Prostate gland (tissue), 2 donors: ENCODE measurements at places on chromosomes 12 and 14. TPM values are rescaled to one million over a fixed set of nuclear protein-coding genes. Genes with fewer than 3 reads are reported as not detected.

The SLC7A7 gene
- 4.6 TPM for total RNA-seq

- H3K36me3 ChIP-seq = no peaks in the 10 kb centered on the region
- no peak for DNase-seq
- no peaks in the 10 kb centered on the region for H3K27me3 ChIP-seq
- H3K4me3 ChIP-seq = no peak overlapping the region
- H3K4me1 ChIP-seq = no peaks in the 10 kb centered on the region
- no peak overlapping the region for H3K27ac ChIP-seq
Observed at GRCh38 chr12:123102366-123102765, 48.5 kb downstream of the PITPNM2 start.

DNA sequence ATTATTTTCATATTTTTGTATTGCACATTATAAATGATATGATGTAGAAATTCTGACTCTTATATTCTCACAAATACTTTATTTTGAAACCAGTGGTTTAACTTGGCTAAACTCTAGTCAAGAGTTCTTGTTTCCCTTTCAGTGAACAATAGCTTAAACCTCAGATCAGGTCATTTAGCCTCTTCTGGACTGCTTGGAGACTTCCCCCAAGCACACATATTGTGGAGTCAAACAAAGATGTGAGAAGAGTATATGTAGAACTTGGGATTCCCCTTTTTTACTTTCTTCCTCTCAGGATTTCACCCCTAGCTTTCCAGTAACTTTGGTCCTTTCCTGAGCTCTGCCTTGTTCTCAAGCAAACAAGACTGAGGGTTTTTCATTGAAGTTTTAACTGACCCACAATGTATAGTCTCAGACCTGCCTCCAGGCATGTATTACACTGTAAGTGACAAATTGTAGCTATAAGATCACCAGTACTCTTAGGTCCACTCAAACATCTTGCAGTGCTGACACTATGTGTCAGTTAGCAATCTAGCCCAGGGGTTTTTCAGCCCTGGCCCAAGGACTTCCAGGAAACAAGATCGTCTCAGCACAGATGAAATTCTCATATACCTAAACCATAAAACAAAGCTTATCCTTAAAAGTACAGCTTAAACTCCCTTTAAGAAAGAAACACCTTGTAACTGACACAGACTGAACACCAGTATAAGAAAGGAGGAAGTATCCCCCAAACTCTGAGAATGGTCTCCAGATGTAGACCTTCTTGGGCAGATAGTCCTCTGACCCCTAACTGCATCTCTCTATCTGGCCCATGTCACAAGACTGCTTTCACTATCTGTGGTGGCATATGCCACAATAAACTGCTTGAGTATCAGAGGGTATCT, 98.6 kb downstream of the SLC6A15 start:
- no peak for DNase-seq
- H3K4me1 ChIP-seq = no peaks in the 10 kb centered on the region
- no peaks in the 10 kb centered on the region for H3K27me3 ChIP-seq
- no peak overlapping the region for H3K27ac ChIP-seq
- H3K4me3 ChIP-seq = no peak overlapping the region
- no peaks in the 10 kb centered on the region for H3K36me3 ChIP-seq

DNA sequence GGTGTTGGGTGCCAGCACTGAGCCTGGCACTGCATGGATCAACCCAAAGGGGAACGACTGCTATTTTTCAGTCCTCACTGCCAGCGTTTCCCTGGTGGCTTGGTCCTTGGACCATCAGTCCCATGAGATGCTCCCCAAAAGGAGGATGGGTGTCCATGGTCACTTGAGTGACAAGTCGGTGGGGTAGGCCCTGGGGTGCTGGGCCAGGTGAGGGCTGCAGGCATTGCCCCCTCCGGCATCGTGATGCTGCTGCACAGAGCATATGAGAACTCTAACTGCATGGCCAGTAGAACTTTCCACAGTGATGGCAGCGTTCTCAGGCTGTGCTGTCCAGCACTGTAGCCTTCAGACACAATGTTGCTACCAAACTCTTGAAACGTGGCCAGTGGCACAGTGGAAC, 16.2 kb downstream of the SETD1B start:
- no peak overlapping the region for H3K27ac ChIP-seq
- H3K4me1 ChIP-seq = no peaks in the 10 kb centered on the region
- H3K36me3 ChIP-seq = peaks cover 32% of the 10 kb centered on the region
- H3K27me3 ChIP-seq = no peaks in the 10 kb centered on the region
- no peak for DNase-seq

- no peak overlapping the region for H3K27ac ChIP-seq
- H3K4me1 ChIP-seq = no peaks in the 10 kb centered on the region
- no peaks in the 10 kb centered on the region for H3K27me3 ChIP-seq
- peak; percentile 11 for DNase-seq
Observed at GRCh38 chr12:127293507-127294310, 973.3 kb upstream of the TMEM132C start.
